ENCODE measurements at places on chromosomes 7 and 10.
A peak's percentile ranks its signal among the peaks of the same experiment; 100 is the strongest.

DNA sequence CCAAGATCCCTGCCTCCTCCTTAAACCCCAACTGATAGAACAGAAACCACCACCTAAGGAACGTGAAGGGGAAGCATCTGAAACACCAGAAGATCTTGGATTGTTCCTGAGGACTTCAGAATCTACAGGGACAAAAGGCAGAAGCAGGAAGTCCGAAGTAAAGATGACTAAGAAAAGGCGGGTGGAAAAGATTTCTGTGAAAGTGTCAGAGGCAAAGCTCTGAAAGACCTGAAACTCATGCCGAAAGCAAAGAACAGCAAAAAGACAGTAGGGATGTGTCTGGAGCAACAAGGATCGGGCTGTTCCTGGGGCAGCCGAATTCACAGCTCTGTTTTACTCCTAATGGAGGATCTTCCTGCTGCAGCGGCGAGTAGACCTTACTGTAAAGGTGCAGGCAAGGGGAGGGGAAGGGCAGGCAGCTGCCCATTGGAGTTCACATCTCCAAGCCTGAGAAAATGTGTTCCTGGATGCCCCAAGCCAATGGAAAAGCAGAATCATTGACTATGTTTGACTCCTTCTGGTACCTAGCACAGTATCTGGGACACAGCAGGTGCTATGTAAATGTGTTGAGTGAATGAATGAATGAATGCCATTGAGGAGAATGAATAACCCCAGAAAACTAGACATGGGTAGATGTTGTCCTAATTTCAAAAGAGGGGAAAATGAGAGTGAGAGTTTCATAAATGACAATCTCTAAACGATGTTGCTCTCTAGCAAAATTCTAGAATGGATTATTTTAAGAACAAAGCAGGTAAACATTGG is 40.4 kb downstream of the PDIA4 start:
- H3K27ac ChIP-seq, result peak overlapping the region; percentile 64
- H3K4me1 ChIP-seq, result peaks cover 7% of the 10 kb centered on the region
- DNase-seq, result no peak

GRCh38 chr7:121557034-121557892 is 161.2 kb upstream of the FAM3C start:
- no peaks in the 10 kb centered on the region for H3K27me3 ChIP-seq
- H3K4me3 ChIP-seq, result no peak overlapping the region
- no peak for DNase-seq
- no peaks in the 10 kb centered on the region for H3K36me3 ChIP-seq

DNA sequence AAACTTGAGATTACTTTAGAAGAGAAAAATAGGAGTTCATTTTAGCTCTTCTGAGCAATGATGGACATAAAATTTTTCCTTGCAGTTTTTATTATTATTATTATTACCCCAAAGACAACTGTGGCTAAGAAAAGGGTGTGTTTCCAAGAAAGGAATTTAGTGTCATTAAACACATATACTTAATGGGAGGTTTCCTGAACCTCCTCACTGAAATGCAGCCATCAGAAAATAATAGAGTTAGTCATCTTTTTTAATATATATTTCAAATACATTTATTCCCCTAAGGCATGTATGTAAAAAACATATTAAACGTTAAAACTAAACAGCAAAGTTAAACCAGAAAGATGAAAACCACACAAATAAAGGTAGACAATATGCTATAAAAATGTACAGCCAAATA is 66.8 kb downstream of the CRPPA start:
- no peak for DNase-seq
- no peaks in the 10 kb centered on the region for H3K27me3 ChIP-seq
- no peak overlapping the region for H3K4me3 ChIP-seq
- H3K27ac ChIP-seq, result no peak overlapping the region
- H3K4me1 ChIP-seq, result no peaks in the 10 kb centered on the region

- peak overlapping the region; percentile 62 for H3K4me3 ChIP-seq
- H3K4me1 ChIP-seq, result peaks cover 7% of the 10 kb centered on the region
- no peak for DNase-seq
- H3K36me3 ChIP-seq, result no peaks in the 10 kb centered on the region
- H3K27ac ChIP-seq, result no peak overlapping the region
- H3K27me3 ChIP-seq, result no peaks in the 10 kb centered on the region
Observed at GRCh38 chr7:35802649-35803048, 1.8 kb downstream of the SEPTIN7 start.

- no peaks in the 10 kb centered on the region for H3K36me3 ChIP-seq
- H3K27ac ChIP-seq, result no peak overlapping the region
- DNase-seq, result no peak
Observed at GRCh38 chr10:14498326-14498725, 167.6 kb upstream of the FRMD4A start.

DNA sequence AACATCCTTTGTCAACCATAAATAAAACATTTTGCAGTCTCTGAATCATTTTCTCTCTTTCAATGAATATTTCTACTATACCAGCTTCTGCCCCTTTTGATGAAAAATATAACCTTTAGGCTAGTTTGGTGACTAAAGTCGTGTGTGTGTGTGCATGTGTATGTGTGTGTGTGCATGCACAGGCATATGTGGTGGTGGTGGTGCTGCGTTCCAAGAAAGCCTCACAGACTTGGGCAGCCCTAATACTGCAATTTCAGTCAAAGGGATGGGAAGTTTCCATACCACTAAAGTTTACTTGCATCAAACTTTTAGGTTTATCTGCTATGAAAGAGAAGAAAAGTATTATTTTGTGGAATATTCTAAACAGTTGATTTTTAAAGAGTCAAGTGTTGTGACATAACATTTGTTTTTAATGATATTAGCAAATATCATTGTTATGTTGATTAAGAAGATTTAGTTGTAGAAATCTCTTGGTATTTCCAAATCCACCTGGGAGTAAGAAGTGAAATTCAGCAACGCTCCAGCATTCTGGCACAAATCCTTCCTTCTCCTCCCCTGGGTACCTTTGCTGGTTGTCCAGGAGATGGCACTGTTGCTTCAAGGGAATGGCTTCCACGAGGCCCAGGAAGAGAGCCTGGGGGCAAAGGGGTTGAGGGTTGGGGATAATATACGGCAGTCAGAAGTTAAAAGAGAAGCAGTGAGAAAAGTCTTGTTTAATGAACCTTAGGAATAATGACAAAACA is 41.5 kb downstream of the ASB4 start:
- no peak overlapping the region for H3K4me3 ChIP-seq
- no peaks in the 10 kb centered on the region for H3K36me3 ChIP-seq
- DNase-seq, result peak; percentile 67
- peaks cover 4% of the 10 kb centered on the region for H3K4me1 ChIP-seq

GRCh38 chr10:26486304-26486703 is 48.2 kb downstream of the APBB1IP start:
- H3K4me3 ChIP-seq, result no peak overlapping the region
- no peaks in the 10 kb centered on the region for H3K27me3 ChIP-seq

- H3K4me3 ChIP-seq, result no peak overlapping the region
- no peak overlapping the region for H3K27ac ChIP-seq
- DNase-seq, result no peak
Observed at GRCh38 chr10:122161795-122162194, 109.3 kb upstream of the BTBD16 start.

GRCh38 chr10:68435803-68436202 is 28.7 kb upstream of the RUFY2 start:
- H3K27me3 ChIP-seq, result no peaks in the 10 kb centered on the region
- H3K36me3 ChIP-seq, result no peaks in the 10 kb centered on the region
- H3K27ac ChIP-seq, result no peak overlapping the region
- H3K4me1 ChIP-seq, result no peaks in the 10 kb centered on the region
- no peak overlapping the region for H3K4me3 ChIP-seq

DNA sequence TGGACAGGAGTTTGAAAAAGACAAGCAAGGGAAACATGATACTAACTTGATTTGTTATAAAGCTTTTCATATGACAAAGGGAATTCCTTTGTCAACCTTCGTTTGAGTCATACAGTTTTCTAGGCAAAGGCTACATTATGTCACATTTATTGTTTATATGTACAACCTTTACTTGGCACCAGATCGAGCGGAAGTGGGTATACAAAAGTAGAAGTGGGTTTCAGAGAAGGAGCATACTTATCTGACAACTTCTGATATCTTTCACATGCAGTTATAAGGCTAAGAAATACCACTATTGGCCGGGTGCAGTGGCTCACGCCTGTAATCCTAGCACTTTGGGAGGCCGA is 11.0 kb downstream of the STMP1 start:
- H3K27me3 ChIP-seq, result no peaks in the 10 kb centered on the region
- no peaks in the 10 kb centered on the region for H3K36me3 ChIP-seq
- H3K4me1 ChIP-seq, result no peaks in the 10 kb centered on the region
- no peak overlapping the region for H3K4me3 ChIP-seq

- no peak overlapping the region for H3K27ac ChIP-seq
- H3K4me3 ChIP-seq, result no peak overlapping the region
- no peak for DNase-seq
Observed at GRCh38 chr7:47587351-47587750, 5.4 kb upstream of the TNS3 start.

GRCh38 chr7:55053651-55054571 is 35.1 kb downstream of the EGFR start:
- no peak overlapping the region for H3K27ac ChIP-seq
- no peak for DNase-seq
- H3K4me1 ChIP-seq, result peaks cover 4% of the 10 kb centered on the region
- no peak overlapping the region for H3K4me3 ChIP-seq

DNA sequence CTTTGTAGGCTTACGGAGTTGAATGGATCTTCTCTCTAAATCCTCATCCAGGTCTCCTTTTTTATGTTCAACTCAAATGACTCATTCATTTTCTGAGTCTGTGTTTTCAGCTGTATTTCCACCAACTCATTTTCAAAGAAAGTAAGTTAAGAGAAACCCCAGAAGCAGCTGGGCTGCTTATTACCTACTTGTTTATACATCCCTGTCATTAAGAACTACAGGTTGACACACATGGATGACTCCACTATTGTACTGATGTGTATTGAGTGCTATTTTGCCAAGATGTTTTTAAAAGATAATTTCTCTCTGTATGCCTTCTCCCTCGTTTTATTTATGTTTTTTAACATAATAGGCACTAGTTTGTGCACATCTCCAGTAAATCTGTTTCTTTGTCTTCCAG is 41.9 kb downstream of the DGKI start:
- H3K36me3 ChIP-seq, result no peaks in the 10 kb centered on the region
- no peak overlapping the region for H3K4me3 ChIP-seq
- H3K27me3 ChIP-seq, result no peaks in the 10 kb centered on the region
- no peak overlapping the region for H3K27ac ChIP-seq
- no peak for DNase-seq
- no peaks in the 10 kb centered on the region for H3K4me1 ChIP-seq

DNA sequence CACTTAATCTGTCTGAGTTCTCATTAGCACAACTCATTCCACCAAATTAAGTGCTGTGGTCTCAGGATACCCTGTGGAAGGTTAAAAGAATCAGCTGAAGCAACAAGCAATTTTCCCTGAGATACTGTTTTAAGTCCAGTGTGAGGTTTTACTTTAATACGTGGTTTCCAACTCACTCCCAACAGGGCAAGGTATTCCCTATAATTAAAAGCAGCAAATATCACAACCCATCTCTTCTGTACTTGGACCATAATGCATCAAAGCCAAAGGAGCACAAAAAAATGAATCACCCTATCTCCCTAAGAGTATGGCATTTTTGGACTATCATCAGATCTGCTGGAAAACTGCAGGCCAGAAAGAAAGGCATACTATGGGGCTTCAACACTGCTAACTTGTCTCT is 4.9 kb downstream of the CADPS2 start:
- no peak overlapping the region for H3K4me3 ChIP-seq
- no peak overlapping the region for H3K27ac ChIP-seq
- no peaks in the 10 kb centered on the region for H3K27me3 ChIP-seq

- no peak overlapping the region for H3K27ac ChIP-seq
- no peak for DNase-seq
- no peaks in the 10 kb centered on the region for H3K36me3 ChIP-seq
- H3K27me3 ChIP-seq, result no peaks in the 10 kb centered on the region
- no peaks in the 10 kb centered on the region for H3K4me1 ChIP-seq
- no peak overlapping the region for H3K4me3 ChIP-seq
Observed at GRCh38 chr7:13159467-13160184, 472.2 kb downstream of the ARL4A start.

GRCh38 chr7:30788640-30789333 is 17.6 kb downstream of the MINDY4 start:
- H3K4me3 ChIP-seq, result no peak overlapping the region
- no peaks in the 10 kb centered on the region for H3K4me1 ChIP-seq
- H3K27ac ChIP-seq, result no peak overlapping the region
- no peaks in the 10 kb centered on the region for H3K27me3 ChIP-seq

- no peak for DNase-seq
- no peaks in the 10 kb centered on the region for H3K27me3 ChIP-seq
- no peaks in the 10 kb centered on the region for H3K36me3 ChIP-seq
- no peaks in the 10 kb centered on the region for H3K4me1 ChIP-seq
Observed at GRCh38 chr7:49766966-49767365, 6.5 kb upstream of the VWC2 start.

DNA sequence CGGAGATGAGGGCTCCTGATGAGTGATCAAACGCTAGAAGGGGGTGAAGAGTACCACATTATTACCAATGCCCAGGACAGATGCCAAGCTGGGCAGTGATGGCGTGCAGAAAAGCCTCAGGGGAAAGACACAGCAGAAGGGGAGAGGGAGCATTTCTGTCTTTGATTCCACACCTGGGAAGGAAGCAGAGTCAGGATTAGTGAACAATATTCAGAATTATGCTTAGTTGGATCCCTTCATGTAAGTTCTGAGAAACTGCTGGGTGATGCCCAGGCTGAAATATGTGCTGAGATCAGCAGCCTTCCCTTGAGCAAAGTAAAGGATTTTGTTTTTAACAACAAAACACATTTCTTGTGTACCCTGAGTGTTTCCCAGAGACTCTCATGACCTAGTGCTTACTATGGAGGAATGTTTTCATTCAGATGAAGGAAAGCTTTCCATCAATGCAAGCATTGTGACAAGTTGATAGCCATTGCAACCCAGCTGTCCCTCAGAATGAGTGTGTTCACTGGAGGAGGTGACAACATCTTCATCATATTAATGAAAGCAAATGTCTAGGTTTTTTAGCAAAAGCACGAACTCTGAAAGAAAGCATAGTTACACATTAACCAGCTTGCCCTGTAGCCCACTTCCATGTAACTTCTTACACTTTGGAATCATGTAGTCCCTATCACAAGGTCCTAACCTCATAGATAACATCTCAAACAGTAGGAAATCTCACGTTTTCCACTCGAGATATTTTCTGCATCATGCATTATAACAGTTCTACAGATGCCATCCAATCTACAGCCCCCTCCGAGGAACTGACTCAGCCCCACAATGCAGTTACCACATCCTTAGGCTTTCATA is 23.8 kb upstream of the AKR1C1 start:
- H3K27me3 ChIP-seq, result no peaks in the 10 kb centered on the region
- no peak for DNase-seq
- H3K4me1 ChIP-seq, result peaks cover 16% of the 10 kb centered on the region
- no peaks in the 10 kb centered on the region for H3K36me3 ChIP-seq
- no peak overlapping the region for H3K4me3 ChIP-seq
- H3K27ac ChIP-seq, result peak overlapping the region; percentile 45

GRCh38 chr10:26474026-26474425 is 35.9 kb downstream of the APBB1IP start:
- H3K36me3 ChIP-seq, result no peaks in the 10 kb centered on the region
- H3K4me1 ChIP-seq, result no peaks in the 10 kb centered on the region
- no peaks in the 10 kb centered on the region for H3K27me3 ChIP-seq
- no peak overlapping the region for H3K4me3 ChIP-seq
- H3K27ac ChIP-seq, result no peak overlapping the region

Data from kidney (tissue), 22 donors.